Hindlimb muscle (tissue), 1 donor: ENCODE measurements at places on chromosomes 7 and 10. TPM values are rescaled to one million over a fixed set of nuclear protein-coding genes. Genes with fewer than 3 reads are reported as not detected.

Gene ALDH18A1
- polyA plus RNA-seq, result 31.3 TPM

Gene TMEM236
- polyA plus RNA-seq, result 0.49 TPM

DNA sequence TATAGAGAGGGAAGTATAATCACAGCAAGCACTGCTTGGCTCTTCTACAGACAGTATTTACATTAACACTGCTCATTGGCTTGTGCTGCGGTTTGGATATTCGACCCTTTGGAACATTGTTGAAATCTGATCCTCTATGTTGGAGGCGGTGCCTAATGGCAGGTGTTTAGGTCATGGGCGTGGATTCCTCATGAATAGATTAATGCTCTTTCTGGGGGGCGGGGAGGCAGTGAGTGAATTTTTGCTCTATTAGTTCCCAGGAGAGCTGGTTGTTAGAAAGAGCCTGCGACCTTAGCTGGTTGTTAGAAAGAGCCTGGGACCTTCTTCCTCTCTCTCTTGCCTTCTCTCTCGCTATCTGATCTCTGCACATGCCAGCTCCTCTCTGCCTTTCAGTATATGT lies 77.3 kb upstream of the SVIL start:
- DNase-seq, result no peak

Gene LMBR1
- polyA plus RNA-seq, result 26.3 TPM

Gene ADAP1
- polyA plus RNA-seq, result 2.1 TPM

- DNase-seq, result no peak
Measured at GRCh38 chr7:83695128-83695960, 46.4 kb upstream of the SEMA3E start.

DNA sequence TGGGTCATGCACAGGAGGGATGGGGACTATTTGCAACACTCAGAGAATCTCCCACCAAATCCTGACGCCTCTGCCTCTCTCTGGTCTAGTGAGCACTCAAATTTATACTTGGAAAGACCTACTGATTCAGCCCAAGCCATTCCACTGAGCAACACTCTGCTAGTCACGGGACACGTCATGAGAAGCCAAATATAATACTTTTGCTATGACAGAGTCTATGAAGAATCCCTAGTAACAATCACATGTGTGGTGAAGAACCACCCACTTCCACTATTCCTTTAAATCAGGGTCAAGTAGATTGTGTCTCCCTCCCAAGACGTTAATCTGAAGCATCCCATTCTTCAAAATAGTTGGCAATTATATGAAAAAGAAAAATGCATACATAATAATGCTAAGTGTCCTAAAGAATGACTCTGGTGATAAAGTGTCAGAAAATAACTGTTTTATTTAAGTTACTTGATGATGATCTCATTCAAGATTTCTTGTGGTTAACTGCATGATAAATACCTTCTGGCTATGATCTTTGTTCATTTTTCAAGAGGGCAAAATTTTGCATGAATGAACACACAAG lies 28.5 kb downstream of the CHCHD3 start:
- no peak for DNase-seq

DNA sequence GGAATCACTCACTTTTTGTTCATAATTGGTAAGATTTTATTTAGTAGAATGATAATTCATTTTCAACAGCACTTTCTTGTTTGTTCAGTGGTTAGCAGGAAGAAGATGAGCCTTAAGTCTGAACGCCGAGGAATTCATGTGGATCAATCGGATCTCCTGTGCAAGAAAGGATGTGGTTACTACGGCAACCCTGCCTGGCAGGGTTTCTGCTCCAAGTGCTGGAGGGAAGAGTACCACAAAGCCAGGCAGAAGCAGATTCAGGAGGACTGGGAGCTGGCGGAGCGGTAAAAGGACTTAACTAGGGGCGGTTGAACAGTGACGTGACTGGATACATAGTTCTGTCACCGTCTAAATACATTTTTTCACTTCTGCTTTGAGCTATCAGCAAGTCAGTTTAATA lies 31.3 kb downstream of the RABGEF1 start:
- no peak for DNase-seq

Gene ANXA8L1
- 0.18 TPM for polyA plus RNA-seq

- peak; percentile 47 for DNase-seq
Measured at GRCh38 chr7:82234457-82235049, 209.0 kb downstream of the CACNA2D1 start.

- DNase-seq, result no peak
Measured at GRCh38 chr10:61330669-61331068, 122.5 kb downstream of the TMEM26 start.

- DNase-seq, result no peak
Measured at GRCh38 chr7:20647908-20648776, 32.7 kb downstream of the ABCB5 start.

DNA sequence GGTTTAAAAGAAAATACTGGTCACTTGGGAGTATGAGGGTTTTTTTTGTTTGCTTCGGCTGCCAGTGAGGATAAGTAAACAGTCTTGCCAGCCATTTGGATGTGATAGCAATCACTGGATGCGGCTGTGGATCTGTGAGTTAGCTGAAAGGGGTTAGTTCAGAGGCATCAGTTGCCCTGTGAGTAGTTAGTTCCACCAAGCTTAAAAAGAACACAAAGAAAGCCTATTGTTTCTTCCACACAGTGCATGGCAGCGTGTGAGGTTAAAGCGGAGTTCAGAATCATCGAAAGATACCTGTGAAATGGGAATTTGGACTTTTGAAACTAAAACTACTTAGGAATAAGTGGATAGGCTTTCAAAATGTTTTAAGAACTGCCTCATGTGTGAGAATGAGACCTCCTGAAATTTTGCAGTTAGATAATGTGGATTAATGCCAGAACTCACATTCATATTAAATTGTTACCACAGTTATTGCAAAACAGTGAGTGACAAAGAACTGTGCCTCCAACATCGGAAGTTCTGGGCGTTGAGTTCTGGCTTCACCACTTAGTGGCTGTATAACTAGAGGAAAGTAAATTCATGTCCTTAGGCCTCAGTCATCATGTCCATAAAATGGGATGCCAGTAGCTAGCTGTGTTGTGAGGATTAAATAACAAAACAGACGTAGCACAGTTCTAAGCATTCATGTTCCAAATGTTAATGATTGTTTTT lies 31.3 kb downstream of the KIAA1217 start:
- DNase-seq, result no peak

DNA sequence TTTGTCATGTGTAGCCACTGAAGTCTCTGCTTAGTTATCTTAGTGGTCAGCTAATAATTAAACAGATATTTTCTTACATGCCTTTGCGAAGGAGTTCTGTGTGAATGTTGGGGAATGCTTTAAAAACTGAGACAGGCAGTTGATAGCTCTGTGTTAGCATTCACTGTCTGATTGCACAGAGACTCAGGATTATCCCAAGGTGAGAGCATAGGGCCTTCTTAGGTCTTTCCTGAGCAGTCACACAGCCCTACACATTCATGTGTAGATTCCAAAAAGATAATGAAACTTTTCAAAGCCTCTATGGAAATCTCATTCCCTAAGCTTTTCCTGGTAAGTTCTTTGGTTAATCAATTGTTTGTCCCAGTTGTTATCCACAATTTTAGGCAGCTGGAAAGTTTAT lies 67.7 kb downstream of the CASD1 start:
- DNase-seq, result no peak

DNA sequence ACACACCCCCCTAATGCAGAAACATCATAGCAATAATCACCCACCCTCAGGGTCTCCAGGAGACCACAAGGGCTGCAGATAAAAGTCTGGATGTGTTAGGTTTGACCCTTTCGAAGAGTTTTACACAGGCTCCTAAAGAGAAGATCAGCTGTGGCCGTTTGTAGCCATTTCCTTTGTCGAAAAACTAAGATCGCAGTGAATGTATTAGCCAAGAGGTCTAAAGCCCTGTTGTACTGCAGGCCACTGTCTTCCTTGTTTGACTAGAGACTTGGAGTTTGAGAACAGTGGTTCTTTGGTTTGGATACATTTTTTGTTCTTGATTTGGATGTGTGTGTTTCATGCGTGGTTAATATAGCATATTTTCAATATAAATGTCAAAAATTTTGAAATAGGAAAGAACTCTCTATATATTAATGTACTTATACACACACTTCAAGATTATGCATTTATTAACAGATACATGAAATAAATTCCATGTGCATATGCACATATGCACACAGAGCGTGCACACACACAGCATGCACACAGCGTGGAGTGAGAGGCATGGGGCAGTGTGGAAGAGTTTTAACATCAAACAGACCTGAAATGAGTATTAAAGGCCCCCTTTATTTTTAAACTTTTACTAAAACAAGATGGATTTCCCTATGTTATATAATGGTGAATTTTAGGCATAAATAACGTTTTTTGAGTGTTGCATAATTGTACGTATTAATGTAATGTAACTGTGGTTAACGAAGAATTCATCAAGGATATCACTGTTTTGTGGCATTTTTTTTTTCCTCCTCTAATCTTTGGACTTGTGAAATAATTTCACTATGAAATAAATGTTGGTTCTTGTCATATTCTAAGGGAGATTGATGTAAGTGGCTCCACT lies 2.2 kb downstream of the IKZF1 start:
- no peak for DNase-seq

GRCh38 chr7:3688071-3688470 lies 387.0 kb downstream of the SDK1 start:
- DNase-seq, result no peak

GRCh38 chr7:46301677-46302076 lies 380.6 kb upstream of the IGFBP3 start:
- DNase-seq, result no peak

DNA sequence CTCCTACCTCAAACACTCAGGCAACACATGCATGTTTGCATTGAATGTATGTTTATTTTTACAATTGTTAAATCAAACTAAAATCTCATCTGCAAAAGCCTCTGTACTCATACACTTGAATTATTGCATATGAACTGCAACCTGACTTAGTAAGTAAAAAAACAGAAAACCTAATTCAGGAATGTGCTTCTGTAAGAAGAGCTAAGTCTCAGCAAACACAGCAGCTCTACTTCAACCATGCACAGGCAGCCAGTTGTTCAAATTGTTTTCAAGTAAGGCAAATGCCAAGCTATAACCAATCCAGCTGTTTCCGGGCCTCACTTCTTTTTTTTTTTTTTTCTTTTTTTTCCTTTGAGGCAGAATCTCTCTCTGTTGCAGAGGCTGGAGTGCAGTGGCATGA lies 93.5 kb upstream of the MALRD1 start:
- peak; percentile 2 for DNase-seq

- peak; percentile 56 for DNase-seq
Measured at GRCh38 chr10:19488592-19489280, 327.5 kb upstream of the PLXDC2 start.

GRCh38 chr10:111030042-111030750 lies 46.6 kb upstream of the ADRA2A start:
- DNase-seq, result no peak

- no peak for DNase-seq
Measured at GRCh38 chr10:23613900-23614299, 175.0 kb downstream of the OTUD1 start.

Gene DPY19L1
- polyA plus RNA-seq, result 16.0 TPM

Gene SFTPA2
- polyA plus RNA-seq, result 0.26 TPM

- DNase-seq, result no peak
Measured at GRCh38 chr10:28354511-28354910, 51.6 kb upstream of the MPP7 start.

Gene TIMM23B
- polyA plus RNA-seq, result 15.3 TPM

Gene TUBB8
- polyA plus RNA-seq, result not detected

Gene SPDYE2B
- polyA plus RNA-seq, result 5.1 TPM

Gene FANK1
- polyA plus RNA-seq, result 0.56 TPM

DNA sequence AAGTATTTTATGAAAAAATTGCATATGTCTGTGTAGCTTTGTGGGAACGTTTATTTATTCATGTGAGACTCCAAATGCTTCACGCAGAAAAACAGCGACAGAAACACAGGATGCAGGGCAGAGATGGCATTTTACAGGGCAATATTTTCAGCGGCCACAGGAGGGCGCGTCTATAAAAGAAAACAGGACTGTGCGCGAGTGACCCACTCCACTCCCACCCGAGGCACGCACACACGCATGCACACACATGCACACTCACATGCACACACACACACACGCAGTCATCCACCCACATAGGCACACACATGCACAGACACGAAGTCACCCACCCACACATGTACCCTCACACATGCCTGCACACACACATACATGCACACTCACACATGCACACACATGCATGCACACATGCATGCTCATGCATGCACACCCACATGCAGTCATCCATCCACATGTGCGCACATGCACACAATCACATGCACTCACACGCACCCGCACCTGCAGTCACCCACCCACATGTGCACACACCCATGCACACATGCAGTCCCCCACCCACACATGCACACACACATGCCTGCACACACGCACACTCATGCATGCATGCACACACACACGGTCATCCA lies 96.3 kb downstream of the DNAJB6 start:
- DNase-seq, result no peak

Gene RPA3
- 17.7 TPM for polyA plus RNA-seq

Gene TMEM139
- 0.98 TPM for polyA plus RNA-seq

DNA sequence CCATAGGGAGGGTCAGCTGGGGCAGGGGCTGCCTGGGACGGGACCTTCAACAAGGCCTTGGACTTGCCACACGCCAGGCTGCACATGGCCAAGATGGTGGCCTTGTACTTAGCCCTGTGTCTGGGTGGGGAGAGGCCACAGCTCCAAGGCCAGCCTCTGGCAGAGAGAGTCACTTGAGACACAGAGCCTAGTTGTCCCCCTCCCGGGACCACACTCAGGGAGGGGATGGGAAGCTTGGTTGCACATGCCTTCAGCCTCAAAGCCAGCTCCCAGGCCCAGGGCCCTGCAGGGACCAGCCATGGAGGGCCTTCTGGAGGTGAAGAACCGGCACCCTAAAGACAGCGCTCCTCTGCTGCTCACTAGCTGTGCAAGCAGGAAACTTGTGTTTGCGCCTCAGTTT lies 16.7 kb downstream of the MMRN2 start:
- DNase-seq, result no peak

- DNase-seq, result peak; percentile 76
Measured at GRCh38 chr7:33109005-33109757, at the start of gene RP9. Gene RP9, minus strand, starts transcription at chr7:33109404. Its CDS starts 32 bp downstream, at chr7:33109372.

GRCh38 chr10:78155722-78156121 lies 122.1 kb downstream of the RPS24 start:
- no peak for DNase-seq

GRCh38 chr10:96390460-96390864 lies 31.7 kb upstream of the OPALIN start:
- DNase-seq, result peak; percentile 45

Gene RPP38
- 15.3 TPM for polyA plus RNA-seq

Gene EIF5AL1
- 1.6 TPM for polyA plus RNA-seq

Gene OR6V1
- not detected for polyA plus RNA-seq
